Mesothelial cell of epicardium (in vitro differentiated cells): ENCODE measurements at places on chromosomes 2 and 18. TPM values are rescaled to one million over a fixed set of nuclear protein-coding genes. Genes with fewer than 3 reads are reported as not detected.

- no peaks in the 10 kb centered on the region for H3K36me3 ChIP-seq
- peaks cover 9% of the 10 kb centered on the region for H3K4me1 ChIP-seq
- no peak overlapping the region for H3K27ac ChIP-seq
- DNase-seq: no peak
- H3K27me3 ChIP-seq: peaks cover 75% of the 10 kb centered on the region
Observed at GRCh38 chr2:3728104-3729054, 25.0 kb downstream of the DCDC2C start.

GRCh38 chr18:64203295-64203694 lies 54.4 kb upstream of the LINC00305 start:
- peak overlapping the region; percentile 65 for H3K27ac ChIP-seq
- H3K36me3 ChIP-seq: no peaks in the 10 kb centered on the region
- H3K4me1 ChIP-seq: peaks cover 27% of the 10 kb centered on the region
- no peak overlapping the region for H3K4me3 ChIP-seq
- H3K27me3 ChIP-seq: no peaks in the 10 kb centered on the region

GRCh38 chr2:67289271-67289670 lies 107.9 kb upstream of the ETAA1 start:
- H3K36me3 ChIP-seq: no peaks in the 10 kb centered on the region
- no peak for DNase-seq
- H3K27me3 ChIP-seq: no peaks in the 10 kb centered on the region
- no peak overlapping the region for H3K27ac ChIP-seq
- H3K4me1 ChIP-seq: peaks cover 24% of the 10 kb centered on the region
- H3K4me3 ChIP-seq: no peak overlapping the region

DNA sequence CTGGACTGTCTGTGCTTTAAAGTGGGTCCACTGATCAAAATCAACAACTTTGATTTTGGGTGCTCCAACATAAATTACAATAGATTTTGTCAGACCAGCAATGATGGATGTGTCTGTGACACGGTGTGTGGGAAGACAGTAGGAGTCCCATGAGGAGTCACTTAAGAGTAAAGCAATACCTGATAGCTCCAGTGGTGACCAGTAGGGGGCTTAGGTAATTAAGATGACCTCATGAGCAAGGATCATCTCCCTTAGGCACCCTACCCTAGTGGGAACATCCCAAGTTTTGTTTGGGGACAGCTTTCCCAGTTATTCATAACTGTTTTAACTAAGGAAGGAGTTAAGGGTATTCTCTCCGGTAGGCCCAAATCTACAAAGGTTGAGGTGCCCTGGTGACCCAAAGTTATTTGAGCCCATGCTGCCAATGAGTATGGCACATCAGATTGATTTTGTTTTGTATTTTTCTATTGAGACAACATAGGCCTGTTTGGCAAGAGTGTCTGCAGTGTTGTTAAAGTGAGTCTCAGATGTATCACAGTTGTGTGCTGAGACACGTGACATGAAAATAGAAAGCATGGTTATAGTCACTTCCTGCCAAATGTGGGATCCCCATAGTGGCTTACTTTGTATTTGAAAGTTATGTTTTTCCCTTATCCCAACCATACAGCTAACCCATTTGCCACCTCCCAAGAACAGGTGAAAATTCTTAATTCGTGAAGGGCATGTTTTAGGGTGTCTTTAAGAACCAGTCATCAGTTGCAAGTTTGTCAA lies 1337.6 kb upstream of the SLC39A10 start:
- no peaks in the 10 kb centered on the region for H3K36me3 ChIP-seq
- no peak for DNase-seq
- no peaks in the 10 kb centered on the region for H3K4me1 ChIP-seq

GRCh38 chr2:119389615-119390306 lies 23.0 kb downstream of the DBI start:
- no peaks in the 10 kb centered on the region for H3K27me3 ChIP-seq
- no peak overlapping the region for H3K27ac ChIP-seq
- no peaks in the 10 kb centered on the region for H3K36me3 ChIP-seq

DNA sequence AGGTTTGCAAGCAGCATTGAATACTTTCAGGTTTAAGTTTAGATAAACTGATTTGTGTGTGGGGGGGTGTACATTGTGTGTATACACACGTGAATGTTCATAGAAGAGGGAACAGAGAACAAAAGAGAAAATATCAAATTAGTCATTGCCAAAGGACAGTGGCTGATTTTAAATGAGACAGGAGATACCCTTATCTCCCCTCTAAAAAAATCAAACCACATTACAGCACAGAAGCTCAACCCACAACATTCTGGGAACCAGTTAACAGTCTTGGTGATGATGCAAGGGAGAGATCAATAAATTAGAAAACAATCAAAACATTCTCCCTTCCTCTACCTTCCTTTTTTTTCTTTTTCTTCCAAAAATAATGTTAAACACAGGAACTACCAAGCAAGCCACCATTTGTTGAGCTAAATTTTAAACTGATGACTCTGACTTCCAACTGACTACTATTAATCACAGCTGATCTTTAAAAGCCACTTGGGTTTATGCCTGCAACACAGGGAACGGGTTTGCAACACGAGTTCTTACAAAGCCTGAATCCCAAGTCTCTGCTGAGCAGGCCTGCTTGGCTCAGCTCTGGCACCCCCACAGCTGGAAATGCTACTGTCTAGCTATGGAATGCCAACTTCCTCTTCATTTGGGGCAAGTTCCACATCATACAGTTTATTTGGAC lies 119.2 kb upstream of the ACVR1C start:
- H3K4me3 ChIP-seq: no peak overlapping the region
- peaks cover 33% of the 10 kb centered on the region for H3K36me3 ChIP-seq
- peak overlapping the region; percentile 47 for H3K27ac ChIP-seq
- no peaks in the 10 kb centered on the region for H3K27me3 ChIP-seq
- peaks cover 12% of the 10 kb centered on the region for H3K4me1 ChIP-seq

GRCh38 chr2:85327160-85327821 lies 498 bp downstream of the TGOLN2 start:
- H3K4me1 ChIP-seq: peaks cover 32% of the 10 kb centered on the region
- H3K36me3 ChIP-seq: peaks cover 17% of the 10 kb centered on the region
- H3K27ac ChIP-seq: peak overlapping the region; percentile 95
- no peak for DNase-seq
- peak overlapping the region; percentile 88 for H3K4me3 ChIP-seq

DNA sequence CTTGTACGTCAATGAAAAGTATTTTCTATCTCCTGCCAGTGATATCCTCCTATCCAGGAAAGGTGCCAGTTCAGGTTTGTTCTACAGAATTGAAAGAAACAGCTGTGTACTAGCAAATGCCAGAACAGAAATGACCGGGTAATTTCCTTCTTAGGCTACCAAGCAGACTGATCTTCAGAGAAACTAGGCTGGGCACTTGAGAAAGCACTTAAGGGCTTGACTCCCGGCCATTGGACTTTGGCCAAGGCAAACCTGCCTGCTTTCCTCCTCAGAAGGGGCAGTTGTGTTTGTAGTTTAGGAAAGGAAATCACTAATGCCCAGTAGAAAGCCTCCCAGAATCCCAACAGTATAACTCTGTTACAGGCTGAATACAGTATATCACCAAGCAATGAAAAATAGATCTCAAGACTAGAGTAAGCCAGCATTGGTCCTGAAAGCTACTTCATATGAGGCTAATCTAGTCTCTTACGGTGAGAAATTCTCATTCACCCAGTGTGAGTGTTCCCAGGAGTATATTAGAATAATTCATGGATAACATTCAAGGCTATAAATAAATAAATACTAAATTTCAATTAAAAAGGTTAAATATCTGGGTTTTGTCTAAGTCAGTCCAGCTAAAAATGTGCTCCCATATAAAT lies 43.0 kb upstream of the COL5A2 start:
- H3K27ac ChIP-seq: no peak overlapping the region
- H3K4me3 ChIP-seq: no peak overlapping the region
- peaks cover 3% of the 10 kb centered on the region for H3K36me3 ChIP-seq
- no peaks in the 10 kb centered on the region for H3K27me3 ChIP-seq
- DNase-seq: no peak

DNA sequence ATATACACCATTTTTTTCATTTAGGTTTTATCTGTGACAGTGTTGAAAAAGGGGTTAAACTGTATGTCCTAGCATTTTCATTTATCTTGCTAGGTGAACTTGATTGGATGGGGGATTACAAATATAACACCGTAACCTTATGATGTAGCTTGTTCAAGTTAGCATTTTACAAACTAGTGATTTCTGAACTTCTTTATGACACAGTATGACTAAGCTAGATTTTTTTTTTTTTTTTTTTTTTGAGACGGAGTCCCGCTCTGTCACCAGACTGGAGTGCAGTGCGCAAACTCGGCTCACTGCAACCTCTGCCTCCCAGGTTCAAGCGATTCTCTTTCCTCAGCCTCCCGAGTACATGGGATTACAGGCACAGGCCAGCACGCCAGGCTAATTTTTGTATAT lies 47.1 kb downstream of the KCMF1 start:
- peaks cover 31% of the 10 kb centered on the region for H3K4me1 ChIP-seq
- H3K27ac ChIP-seq: peak overlapping the region; percentile 66
- H3K36me3 ChIP-seq: peaks cover 10% of the 10 kb centered on the region
- H3K4me3 ChIP-seq: no peak overlapping the region

The TRIM43B gene
- not detected in 3 replicates for total RNA-seq

The ACKR3 gene
- 70.6 to 78.7 TPM (median 77.6 TPM) in 3 replicates for total RNA-seq

The MEX3C gene
- total RNA-seq: 88.9 to 94.2 TPM (median 92.5 TPM) in 3 replicates

The OTOS gene
- total RNA-seq: not detected in 3 replicates

The ALK gene
- total RNA-seq: 0.09 to 0.23 TPM (median 0.13 TPM) in 3 replicates
